HL-60 (cell line): ENCODE measurements at places on chromosomes 3 and 15.
A peak's percentile ranks its signal among the peaks of the same experiment; 100 is the strongest.

DNA sequence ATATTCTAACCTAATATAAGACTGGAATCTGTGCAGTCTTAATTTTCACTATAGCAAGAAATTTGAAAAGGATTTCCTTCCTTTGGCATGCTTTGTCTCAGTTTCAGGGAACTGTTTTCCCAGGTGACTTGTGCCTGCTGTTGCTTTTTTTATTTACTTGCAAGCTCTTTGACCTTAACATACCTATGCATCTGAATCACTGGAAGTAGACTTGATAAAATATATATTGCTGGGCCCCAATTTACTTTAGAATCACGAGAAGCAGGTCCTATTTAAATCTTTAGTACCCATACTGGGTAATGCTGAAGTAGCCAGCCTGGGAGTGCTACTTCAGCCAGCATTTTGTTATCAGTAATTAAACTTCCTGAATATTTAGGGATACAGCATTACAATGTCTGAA lies 257.9 kb upstream of the ALCAM start:
- no peak for DNase-seq

GRCh38 chr3:111314898-111315297 lies 227.1 kb upstream of the CD96 start:
- DNase-seq = no peak

- DNase-seq = no peak
These were observed 137.1 kb downstream of the CBLB start for GRCh38 chr3:105731686-105732085.

DNA sequence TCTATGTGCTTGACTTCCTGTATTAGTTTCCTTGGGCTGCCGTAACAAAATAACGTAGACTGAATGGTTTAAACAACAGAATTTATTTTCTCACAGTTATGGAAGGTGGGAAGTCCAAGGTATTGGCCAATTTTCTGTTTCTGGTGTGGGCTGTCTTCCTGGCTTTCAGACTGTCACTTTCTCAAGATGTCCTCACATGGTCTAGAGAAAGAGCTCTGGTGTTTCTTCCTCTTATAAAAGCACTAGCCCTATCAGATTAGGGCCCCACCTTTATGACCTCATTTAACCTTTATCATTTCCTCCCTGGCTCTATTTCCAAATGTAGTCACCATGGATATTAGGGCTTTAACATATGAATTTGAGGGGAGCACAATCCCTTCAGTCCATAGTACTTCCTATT lies 54.6 kb downstream of the SPRED1 start:
- DNase-seq = peak; percentile 5

DNA sequence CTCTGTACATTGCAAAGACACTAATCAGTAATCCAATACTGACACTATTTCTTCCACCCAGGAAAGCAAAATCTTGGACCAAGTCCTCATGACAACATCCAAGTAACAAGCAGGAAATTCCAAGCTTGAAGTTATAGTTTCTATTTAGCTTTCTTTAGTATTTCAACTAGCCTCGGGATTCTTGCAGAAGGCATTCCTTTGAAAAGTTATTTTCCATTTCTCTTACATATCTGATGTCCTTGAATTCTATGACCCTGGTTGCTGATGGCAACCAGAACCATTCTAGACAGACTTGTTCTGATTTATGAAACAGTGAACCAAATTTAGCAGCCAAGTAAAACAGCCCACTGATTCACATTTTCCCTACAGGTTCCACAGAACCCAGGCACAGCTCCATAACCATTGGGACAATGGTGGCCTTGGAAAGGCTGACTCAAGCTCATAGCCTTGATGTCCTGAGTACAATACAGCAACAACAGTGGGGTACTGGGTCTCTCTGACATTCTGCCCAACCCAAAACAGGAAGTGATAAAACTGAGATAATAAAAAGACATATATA lies 26.5 kb downstream of the P3H2 start:
- DNase-seq = no peak

- DNase-seq = no peak
These were observed 132.9 kb upstream of the ZBTB20 start for GRCh38 chr3:115279939-115280338.

GRCh38 chr15:42289166-42289565 lies 15.9 kb upstream of the TMEM87A start:
- no peak for DNase-seq

GRCh38 chr3:123930445-123930844 lies 30.6 kb downstream of the CCDC14 start:
- DNase-seq = no peak

DNA sequence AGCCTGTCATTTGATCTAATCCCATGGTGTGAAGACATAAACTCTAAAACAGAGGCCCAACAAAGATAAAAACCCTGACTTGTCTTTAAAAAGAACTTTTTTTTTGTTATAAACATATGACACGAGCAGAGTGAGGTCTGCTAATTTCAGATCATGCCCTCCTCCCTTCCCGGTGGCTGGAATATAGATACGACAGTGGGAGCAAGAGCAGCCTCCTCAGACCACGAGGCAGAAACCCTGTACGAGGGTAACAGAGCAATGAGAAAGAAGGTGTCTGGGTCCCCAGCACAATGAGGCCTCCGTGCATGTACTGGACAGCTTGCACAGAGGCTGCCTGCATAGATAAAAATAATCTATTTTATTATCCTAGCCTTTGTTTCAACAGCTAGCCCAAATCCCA lies 5.8 kb downstream of the TPRA1 start:
- no peak for DNase-seq

- DNase-seq = peak; percentile 69
These were observed 141.4 kb downstream of the RBPMS2 start for GRCh38 chr15:64634027-64634426.

GRCh38 chr15:55289746-55290527 lies at the start of gene RAB27A:
RAB27A (minus strand) TSS chr15:55289813; CDS start chr15:55234934, 54,879 bp downstream.
- no peak for DNase-seq

- DNase-seq = peak; percentile 35
These were observed 126.5 kb downstream of the UBE2E2 start for GRCh38 chr3:23329471-23330105.

DNA sequence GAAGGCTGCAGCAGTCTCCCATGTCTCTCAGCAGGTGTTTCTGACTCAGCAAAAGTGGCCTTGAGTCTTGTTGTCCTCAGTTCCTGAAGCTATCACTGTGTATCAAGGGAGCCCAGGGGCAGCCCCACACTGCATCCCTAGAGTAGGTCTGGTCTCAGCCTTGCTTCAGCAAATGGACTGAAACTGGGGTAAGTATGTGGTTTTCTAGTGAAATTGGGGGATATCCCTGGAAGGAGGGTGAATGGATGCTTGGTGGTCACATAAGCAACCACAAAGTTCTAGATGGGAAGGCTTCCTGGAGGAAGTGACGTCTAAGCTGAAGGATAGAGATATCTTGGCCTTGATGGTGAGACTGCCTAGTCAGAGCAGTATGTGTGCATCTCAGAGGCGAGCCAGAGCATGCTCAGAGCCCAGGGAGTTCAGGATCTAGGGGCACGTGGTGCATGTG lies 38.4 kb downstream of the TMEM158 start:
- no peak for DNase-seq

GRCh38 chr3:127074900-127075360 lies 92.0 kb downstream of the PLXNA1 start:
- DNase-seq = no peak

DNA sequence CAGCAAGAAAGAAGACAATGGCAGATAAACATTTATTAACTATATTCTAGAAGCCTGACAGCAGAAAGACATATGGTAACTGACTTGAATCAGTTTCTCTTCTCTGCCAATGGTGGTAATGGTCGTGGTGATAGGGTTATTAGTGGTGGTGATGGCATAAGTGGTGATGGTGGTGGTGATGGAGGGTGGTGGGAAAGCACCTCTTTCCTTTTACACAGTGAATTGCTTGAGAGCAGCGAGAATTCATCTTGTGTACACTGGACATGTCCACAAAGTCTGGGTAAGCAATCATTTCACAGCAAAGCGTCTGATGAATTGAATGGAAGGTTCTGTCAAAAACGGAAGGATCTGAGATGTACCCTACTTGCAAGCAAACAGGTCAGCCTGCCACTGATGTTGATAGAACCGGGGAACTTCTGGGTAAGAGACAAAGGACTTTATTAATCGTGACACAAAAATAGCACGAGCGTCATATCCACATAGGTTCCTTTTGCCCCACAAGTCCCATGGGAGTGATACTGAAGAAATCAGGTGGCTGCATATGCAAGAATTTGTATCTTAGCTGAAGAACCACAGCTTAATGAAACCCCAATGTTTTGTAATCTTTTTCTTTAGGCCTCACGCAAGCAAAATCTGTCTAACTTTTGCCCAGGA lies 23.5 kb upstream of the TBC1D5 start:
- DNase-seq = no peak

DNA sequence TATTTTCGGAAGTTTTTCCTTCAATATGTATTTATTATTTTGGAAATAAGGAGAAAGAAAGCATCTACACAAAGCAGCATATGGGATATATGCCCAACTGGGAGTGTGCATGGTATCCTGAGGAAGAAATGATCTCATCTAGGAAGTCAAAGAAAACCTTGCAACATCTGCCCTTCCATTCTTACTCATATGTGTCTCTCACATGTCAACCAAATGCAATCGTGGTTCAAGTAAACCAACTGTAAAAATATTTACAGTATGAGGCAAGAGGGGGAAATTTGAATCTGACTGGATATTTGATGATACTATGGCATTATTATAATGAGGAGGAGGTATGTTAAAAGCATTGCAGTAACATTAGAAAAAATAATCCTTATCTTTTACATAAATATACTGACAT lies 3.2 kb upstream of the SCG3 start:
- peak; percentile 27 for DNase-seq

DNA sequence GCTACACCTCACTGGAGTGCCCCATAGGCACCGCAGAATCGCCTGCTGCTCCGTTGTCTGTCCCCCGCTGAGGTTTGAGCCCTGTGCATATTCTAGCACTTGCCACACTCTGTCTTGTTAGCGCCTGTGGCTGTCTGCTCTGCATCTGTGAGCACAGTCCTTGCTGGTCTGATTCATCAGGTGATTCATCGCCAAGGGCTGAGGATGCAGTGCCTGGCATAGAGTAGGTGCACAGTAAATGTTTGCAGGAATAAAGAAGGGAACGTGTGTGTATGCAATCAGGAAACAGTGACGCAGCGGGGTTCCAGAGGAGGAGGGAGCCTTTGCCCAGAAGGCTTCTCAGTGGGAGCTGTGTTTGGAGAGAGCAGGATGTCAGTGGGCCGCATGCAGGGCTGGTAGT lies 124.0 kb upstream of the PLXNA1 start:
- DNase-seq = no peak

GRCh38 chr3:5162102-5162501 lies 25.4 kb upstream of the EDEM1 start:
- no peak for DNase-seq

DNA sequence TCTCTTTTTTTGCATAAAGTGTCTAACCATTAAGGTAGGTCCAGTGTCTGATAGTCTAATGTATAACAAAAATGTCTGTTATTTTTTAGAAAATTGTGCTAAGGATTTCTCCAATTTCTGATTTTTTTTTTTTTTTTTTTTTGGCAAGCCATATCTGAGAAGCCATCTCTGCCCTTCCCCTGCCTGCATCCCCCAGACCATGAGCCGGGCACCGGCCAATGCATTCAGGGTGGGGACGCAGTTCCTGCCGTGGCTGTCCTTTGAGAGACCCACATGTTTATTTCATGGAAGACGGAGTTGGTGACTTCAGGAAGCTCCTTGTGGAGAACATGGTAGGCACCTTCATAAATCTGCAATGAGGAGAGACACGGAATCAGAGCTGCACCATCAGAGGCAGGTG lies 19.2 kb downstream of the ABTB1 start:
- DNase-seq = no peak

- no peak for DNase-seq
These were observed 84.3 kb downstream of the SHQ1 start for GRCh38 chr3:72763751-72764440.

DNA sequence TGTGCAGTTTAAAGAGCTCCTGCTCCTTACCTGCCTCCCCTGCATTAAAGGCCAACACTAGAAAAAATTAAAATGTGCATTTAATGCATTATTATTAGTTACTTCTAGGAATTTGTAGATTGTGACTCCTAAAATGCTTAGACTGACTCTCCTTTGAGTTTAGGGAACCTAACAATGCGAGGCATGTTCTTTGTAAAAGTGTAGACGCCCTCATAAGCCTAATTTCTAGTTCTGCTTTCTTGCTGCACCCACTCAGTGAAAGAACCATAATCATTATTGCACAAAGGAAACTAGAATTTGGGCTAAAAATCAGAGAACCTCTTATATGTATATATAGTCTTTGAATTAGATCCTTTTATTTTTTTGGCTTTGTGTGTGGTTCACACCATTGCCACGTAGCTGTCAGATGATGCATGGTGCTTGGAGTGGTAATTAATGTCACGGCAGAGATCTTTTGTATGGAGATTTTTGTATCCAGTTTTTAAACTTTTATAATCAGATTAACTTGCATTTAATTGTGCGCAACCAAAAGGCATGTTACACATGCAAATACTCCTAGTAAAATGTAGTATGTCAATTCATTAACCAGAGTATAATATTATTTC lies 710 bp downstream of the ABHD10 start:
- peak; percentile 41 for DNase-seq

DNA sequence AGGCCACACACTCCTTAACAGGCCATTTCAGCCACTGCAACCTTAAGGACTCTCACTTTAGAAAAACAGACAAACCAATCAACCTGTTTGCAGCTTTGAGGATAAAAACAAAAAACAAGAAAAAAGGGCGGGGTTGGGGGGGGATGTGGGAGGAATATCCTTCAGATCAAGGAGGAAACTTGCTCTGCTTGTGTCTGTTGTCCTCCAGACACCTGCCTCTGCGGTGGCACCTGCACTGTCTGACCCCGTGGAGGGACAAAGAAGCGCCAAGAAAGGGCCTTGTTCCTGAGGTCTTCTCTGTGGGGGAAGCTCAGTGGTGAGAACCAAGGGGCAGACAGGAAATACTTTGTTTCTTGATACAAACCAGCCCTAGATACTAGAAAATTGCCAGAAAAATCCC lies 70.5 kb downstream of the POLR2M start:
- no peak for DNase-seq

DNA sequence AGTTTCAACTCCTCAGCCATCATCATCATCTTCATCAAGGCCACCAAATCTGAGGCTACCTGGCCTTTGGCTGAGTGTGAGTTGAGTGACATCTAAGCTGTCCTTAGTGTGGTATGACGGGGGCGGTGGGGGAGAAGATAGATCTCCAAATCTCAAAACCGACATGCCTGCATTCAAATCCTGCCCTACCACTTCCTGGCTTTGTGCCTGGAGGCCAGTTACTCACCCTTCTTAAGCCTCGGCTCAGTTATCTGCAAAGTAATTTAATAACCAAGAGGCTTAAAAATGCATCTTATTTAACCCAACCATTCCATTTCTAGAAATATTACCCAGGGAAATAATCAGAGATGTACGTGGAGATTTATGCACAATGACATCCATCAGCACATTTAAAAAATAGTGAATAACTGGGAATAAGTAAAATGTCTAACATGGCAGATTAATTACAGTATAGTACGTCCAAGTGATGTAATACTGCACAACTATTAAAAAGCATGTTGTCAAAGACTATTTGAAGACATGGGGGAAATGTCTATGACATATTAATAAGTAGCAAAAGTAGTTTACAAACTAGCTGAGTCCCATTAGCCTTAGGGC lies 167.4 kb downstream of the NTRK3 start:
- no peak for DNase-seq

- DNase-seq = no peak
These were observed 40.4 kb upstream of the SMAD3 start for GRCh38 chr15:67024998-67025368.
